ENCODE measurements at places on chromosomes 4 and X.

- DNase-seq, result no peak
Observed at GRCh38 chr4:13285336-13285735, 198.8 kb downstream of the RAB28 start.

GRCh38 chr4:3759236-3759635 is 6.9 kb upstream of the ADRA2C start:
- DNase-seq, result no peak

GRCh38 chr4:14857981-14858380 is 144.3 kb upstream of the CPEB2 start:
- DNase-seq, result no peak

DNA sequence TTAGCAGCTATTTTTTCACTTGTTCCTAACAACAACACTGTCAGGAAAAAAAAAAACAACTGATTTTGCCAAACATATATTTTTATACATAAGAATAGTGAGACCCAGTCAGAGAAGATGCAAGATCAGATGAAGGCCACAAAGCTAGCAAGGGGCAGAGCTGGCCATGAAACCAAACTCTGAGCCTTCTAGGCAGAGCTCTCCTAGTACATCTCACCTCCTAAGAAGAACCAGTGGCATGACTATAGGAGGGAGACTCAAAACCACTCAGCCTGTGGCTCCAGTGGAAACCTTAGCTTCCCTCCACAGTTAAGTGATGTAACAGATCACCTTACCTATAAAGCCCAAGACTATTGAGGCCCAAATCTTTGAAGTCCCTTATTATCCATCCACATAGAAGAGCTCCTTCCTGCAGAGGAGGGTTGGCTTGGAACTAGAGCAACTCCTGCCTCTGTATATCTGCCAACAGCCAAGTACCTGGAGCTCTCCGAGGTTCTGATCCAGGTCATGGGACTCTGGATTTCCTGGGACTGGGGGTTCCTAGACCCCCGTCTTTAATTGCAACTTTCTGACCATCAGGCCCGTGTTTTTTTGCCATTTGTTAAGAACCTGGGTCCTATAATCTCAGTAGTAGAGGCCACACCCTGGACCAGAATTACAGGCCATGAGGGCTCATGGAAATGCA is 136.5 kb downstream of the SH3KBP1 start:
- DNase-seq, result no peak

DNA sequence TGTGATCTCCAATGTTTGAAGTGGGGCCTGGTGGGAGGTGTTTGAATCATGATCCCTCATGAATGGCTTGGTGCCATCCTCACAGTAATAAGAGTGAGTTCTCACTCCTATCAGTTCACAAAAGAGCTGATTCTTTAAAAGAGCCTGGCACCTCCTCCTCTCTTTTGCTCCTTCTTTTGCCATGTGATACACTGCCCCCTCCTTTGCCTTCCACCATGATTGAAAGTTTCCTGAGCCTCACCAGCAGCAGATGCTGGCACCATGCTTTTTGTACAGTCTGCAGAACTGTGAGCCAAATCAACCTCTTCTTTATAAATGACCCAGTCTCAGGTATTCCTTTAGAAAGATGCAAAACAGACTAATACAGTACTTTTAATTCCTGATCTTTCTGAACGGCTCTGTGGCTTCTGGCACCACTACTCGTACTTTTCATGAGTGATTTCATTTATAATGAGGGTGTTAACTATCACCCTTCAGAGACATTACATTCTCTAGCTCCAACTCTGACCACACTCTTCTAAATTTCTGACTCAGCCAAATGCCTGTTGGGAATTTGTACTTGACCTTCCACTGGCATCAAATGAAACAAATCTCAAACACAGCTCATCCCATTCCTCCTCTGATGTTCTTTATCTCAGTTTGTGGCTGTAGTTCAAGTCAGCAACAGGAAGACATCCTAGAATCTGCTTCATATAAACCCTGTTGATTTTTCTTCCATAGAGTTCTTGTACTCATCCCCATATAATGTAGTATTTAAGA is 4.2 kb downstream of the UFSP2 start:
- no peak for DNase-seq

All from epithelial cell of prostate (primary cell).